ENCODE measurements at places on chromosomes 7 and 10.

- DNase-seq: no peak
Observed at GRCh38 chr10:16828701-16829175, 11.5 kb upstream of the RSU1 start.

- no peak for DNase-seq
Observed at GRCh38 chr7:135929249-135929648, 47.9 kb downstream of the MTPN start.

DNA sequence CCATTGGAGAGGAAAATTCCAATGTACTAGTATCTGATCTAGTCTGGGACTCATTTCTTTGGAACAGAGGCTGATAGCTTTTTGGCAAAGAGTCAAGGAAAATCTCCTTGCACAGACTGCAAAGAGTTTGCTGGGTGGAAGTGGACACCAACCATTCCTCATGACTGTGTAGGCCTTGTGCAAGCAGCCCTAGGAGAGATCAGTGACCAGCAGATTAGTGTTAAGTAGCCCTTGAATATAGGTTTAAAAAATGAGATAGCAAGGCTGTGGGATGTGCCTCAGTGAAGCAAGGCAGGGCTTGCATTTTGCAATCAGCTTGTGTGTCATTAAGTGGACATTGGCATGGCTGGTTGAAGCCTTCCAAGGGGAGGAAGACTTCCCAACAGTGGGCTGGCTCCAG, 341.6 kb downstream of the PLXNA4 start:
- DNase-seq: no peak

DNA sequence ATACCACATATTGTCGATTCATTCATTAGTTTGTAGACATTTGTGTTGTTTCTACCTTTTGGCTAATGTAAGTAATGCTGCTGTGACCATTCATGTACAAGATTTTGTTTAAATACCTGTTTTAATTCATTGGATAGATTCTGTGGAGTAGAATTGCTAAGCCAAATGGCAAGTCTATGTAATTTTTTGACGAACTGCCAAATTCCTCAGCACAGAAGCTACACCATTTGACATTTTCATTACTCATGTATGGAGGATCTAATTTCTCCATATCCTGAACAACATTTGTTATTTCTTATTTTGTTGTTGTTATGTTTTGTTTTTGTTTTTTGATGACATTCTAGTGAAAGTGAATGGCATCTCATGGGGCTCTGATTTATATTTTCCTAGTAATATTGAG, 1351.3 kb upstream of the SORCS1 start:
- DNase-seq: no peak

GRCh38 chr10:73948947-73949633, 38.2 kb downstream of the PLAU start:
- DNase-seq: no peak

- DNase-seq: peak; percentile 64
Observed at GRCh38 chr7:114759347-114760062, 162.4 kb upstream of the MDFIC start.

DNA sequence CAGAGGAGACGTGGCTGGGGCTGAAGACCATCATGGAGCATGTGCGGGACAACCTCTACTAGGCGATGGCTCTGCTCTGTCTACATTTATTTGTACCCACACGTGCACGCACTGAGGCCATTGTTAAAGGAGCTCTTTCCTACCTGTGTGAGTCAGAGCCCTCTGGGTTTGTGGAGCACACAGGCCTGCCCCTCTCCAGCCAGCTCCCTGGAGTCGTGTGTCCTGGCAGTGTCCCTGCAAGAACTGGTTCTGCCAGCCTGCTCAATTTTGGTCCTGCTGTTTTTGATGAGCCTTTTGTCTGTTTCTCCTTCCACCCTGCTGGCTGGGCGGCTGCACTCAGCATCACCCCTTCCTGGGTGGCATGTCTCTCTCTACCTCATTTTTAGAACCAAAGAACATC, 22.0 kb upstream of the CPA5 start:
- DNase-seq: no peak

DNA sequence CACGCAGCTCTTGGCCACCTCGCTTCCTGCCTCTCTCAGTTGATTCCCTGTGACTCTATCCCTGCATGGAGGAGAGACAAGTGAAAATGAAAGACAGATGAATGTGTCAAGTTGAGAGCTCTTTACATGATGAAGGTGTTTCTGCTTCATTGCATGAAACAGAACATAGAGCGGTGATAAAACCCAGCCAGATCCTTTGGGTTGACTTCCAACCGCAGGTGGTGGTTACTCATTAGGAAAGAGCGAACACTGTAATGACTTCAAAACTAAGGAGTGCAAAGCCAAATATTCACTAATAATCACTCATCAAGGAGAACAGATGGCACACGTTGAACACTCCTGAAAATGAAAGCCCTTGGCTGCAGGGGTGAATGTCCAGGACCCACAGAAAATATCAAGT, 31.8 kb upstream of the WDR11 start:
- no peak for DNase-seq

DNA sequence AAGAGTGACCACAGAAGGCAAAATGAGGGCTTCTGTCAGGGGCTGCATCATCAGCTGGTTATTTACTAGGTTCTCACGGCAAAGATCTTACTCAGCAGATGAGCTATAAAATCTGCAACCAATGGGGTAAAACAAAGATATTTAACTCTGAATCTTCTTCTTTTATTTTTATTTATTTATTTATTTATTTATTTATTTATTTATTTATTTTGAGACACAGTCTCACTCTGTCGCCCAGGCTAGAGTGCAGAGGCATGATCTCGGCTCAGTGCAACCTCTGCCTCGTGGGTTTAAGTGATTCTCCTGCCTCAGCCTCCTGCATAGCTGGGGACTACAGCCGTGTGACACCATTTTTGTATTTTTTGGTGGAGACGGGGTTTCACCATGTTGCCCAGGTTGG, 11.3 kb downstream of the C10orf143 start:
- DNase-seq: no peak

DNA sequence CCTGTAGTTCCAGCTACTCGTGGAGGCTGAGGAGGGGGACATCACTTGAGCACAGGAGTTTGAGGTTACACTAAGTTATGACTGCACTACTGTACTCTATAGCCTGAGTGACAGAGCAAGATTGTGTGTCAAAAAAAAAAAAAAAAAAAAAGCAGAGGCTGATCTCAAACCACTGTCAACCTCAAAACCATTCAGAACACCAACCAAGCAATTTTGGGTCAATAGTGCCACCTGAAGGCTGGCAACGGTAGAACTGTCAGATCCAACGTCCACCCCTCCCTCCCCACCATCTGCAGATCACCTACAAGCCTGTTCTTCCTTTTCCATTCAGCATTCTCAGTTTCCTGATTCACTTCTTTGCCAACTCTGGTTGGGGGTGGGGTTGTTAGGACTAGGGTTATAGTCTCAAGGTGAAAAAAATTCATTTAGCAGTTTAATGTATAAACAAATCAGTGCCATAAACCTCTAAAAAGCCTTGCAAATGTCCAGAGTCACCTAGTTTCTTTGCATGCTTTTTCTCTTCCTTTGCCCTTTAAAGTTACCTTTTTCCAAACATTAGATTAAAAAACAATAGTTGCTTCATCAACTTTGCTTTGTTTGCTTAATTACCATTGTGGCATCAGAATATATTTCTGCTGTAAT, 2.6 kb downstream of the MRPS33 start:
- DNase-seq: peak; percentile 48
